Stimulated activated CD4-positive, alpha-beta T cell treated with anti-CD3 and anti-CD28 coated beads, Interleukin-15, amount 100 ng/mL, for 1 hour (primary cell): ENCODE measurements at places on chromosomes 6 and 20.

DNA sequence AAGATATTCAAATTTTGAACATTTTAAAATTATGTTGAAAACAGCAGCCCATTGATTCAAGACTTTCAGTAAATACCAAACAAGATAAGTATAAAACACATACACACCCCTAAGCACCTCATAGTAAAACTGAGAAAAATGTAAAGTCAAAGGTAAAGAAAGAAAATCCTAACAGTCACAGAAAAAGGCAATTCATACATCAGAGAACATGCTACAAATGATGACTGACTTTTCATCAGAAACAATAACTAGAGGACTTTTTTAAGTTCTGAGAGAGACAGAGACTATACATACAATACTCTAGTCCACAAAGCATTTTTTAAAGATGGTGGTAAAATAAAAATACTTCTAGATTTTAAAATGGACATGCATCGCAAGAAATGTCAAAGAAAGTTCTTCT is 111.0 kb downstream of the PFDN4 start:
- no peak for DNase-seq

GRCh38 chr6:117676577-117677218 is 1.4 kb downstream of the NUS1 start:
- DNase-seq = no peak

GRCh38 chr6:22102671-22103070 is 194.2 kb downstream of the PRL start:
- no peak for DNase-seq

- no peak for DNase-seq
These were observed 1.1 kb upstream of the FAXC start for GRCh38 chr6:99350573-99350972.

DNA sequence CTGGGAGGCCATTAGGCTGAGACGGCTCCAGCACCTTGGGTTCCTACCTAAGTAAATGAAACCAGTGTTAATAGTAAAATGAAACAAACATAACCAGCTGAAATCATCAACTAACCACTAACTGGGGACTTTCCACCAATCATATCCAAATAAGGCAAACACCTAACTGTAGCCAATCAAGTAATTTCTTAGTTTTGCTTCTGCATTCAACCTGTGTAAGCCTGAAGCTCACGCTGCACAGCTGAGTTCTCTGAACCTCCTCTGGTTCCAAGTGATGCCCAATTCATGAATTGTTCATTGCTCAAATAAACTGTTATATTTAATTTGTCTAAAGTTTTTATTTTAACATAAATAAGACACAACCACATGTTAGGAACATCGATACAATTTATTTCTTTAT is 22.5 kb downstream of the KLHL32 start:
- no peak for DNase-seq

DNA sequence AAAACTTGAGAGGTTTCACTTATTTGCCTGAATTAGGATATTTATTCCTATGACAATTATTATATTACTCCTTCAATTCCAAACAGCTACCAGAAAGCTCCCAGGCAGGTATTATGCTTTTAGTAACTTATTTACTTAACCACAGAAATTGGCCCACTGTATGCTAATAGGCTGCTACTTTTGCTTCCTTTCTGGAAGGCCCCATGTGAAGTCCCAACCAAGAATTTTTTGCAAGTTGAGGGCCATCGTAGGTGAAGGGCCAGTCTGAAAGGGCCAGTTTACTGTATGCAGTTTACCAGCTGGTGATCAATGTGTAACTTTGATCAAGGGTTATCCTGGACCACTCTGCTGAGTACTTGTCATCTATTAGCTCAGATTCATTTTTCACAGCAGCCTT is 45.0 kb downstream of the EDN1 start:
- no peak for DNase-seq

GRCh38 chr6:47967843-47968242 is 143.2 kb downstream of the PTCHD4 start:
- no peak for DNase-seq

DNA sequence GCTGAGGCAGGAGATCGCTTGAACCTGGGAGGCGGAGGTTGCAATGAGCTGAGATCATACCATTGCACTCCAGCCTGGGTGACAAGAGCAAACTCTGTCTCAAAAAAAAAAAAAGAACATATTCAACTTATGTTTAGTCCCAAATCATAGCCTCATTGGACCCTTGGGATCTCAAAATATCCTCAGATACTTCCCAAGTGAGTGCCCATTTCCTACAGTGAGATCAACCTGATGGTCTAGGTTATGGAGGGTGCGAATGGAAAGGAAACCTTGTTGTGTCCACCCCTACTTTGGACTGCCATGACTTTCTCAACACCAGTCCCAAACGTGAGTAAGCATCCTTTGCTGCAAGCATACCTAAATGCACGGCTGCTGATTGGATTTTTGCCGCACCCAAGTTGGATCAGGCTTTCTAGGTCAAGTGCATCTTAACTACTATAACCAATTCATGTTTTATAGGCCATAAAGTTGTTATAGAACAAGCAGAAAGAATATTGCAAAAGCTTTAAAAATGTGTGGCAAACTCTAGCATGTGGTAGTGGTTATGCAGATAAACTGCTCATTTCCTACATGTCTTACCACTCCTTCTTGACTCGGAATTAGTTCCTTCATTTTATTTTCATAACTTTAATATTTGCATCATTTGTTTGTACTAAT is 131.2 kb downstream of the PLEKHG1 start:
- no peak for DNase-seq

GRCh38 chr6:38646166-38646878 is 6.6 kb upstream of the BTBD9 start:
- no peak for DNase-seq

GRCh38 chr6:30564114-30564513 is 7.0 kb downstream of the PRR3 start:
- DNase-seq = no peak

DNA sequence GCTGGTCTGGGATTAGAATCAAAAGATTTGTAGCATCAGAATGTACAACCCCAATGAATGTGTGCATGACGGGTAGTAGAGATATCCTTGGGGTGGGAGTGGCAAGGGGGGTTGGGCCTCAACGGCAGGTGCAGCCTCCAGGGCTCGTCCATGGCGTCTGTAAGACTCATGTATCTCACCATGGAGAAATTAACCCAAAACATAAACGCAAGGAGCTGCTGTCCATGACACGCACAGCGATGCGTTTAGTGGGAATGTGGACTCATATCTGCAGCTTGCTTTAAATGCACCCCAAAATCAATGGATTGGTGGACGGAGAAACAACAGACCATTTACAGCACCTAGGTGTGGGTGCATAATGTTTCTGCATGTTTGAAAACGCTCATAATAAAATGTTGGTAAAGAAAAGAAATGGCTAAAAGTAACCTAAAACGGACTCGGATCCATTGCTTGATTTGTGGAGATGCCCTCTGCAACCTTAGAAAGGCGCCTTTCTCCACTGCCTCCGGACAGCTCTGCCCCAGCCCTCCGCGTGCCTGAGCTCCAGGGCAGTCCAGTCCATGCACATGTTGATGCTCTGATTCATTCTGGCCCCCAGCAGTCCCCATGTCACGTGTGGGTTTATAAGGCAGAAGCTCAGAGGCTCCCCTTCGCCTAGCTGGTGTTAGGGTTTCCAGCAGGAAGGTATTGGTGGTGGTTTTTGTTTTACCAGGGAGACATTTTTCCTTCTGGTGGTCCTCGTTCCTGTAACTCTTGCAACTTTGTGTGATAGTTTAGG is 24.5 kb downstream of the PYGB start:
- DNase-seq = no peak

GRCh38 chr6:165880686-165881085 is 217.6 kb upstream of the PDE10A start:
- no peak for DNase-seq

DNA sequence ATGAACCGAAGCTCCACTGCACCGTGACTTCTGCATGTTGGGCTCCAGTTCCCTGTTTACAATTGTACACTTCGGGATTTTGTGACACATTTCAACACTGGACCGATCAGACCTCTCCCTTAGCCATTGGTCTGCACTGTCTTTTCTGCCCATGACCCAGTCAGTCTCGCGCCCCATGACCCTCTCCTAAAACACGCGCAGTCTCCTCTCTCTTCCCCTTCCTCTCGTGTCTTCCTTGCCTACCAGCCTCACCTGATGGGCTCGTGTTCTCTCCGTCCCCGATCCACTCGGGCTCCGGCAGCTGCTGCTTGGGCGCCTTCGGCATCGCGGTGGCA is 535 bp upstream of the ABCF1 start:
- no peak for DNase-seq

GRCh38 chr6:142728910-142729481 is 216.0 kb downstream of the HIVEP2 start:
- DNase-seq = no peak

- DNase-seq = no peak
These were observed 78.8 kb upstream of the OPRM1 start for GRCh38 chr6:153960281-153960680.

- no peak for DNase-seq
These were observed 20.7 kb downstream of the FILIP1 start for GRCh38 chr6:75472885-75473284.

- DNase-seq = no peak
These were observed 270.3 kb downstream of the NKAIN2 start for GRCh38 chr6:124073820-124074587.

DNA sequence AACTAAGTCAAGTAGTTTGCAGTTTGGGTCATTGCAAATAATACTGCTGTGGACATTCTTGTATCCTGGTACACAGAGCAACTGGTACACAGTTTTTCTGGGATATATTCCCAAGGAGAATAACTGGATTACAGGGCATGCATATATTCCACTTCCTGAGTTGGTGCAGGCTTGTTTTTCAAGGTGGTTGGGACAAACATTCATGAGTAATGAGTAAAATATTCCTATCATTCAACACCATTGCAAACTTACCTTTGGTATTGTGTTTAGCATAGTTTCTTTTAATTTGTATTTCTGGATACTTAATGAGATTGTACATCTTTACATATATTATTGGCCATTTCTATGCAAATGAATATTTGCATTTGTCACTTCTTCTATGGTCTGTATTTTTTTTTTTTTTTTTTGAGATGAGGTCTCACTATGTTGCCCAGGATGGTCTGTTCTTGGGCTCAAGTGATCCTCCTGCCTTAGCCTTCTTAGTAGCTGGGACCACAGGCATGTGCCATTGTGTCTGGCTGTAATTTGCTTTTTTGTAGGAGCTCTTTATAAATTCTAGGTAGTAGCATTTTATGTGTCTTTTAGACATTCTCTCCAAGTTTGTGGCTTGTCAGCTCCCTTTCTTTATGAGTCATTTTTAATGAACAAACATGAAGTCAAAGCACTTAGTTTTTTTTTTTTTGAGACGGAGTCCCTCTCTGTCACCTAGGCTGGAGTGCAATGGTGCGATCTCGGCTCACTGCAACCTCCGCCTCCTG is 158.7 kb downstream of the SOX4 start:
- no peak for DNase-seq

DNA sequence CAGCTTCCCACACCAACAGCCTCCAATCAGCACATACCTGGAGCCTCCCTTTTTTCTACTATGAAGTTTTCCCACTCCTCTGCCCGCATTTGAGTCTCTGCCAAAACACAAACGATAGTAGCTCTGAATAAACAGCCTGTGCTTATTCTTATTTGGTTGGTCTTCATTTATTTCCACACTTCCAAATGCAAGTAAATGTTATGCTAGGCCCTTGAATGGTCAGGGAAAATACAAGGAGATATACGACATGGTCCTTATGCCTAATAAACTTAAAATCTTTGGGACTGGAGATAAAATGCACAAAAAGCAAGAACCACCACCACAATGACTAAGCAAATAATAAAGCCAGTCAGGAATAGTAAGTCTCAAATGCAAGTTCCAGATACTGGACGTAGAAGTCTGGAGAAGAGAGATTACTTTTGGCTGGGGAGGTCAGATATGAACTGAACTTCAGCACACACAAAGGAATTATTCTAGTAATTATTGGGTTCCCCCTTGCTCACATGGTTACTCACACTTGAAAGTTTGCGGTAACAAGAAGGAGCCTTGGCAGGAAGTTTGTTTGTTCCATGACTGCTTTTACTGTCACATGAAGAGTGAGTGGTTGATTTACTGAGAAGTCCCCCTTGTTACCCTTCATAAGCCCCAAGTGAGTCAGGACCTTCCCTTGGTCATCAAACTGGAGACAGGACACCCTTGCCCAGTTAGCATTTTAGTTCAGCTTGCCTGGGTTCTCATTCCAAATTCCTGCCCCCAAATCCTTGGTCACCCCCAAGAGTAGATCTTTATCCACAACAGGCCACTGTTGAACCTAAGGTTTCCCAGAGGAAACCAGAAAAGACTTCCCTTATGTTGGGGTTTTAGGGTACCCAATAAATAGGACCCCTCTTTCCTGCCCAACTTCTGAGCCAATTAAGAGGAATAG is 511.2 kb upstream of the JARID2 start:
- DNase-seq = no peak

DNA sequence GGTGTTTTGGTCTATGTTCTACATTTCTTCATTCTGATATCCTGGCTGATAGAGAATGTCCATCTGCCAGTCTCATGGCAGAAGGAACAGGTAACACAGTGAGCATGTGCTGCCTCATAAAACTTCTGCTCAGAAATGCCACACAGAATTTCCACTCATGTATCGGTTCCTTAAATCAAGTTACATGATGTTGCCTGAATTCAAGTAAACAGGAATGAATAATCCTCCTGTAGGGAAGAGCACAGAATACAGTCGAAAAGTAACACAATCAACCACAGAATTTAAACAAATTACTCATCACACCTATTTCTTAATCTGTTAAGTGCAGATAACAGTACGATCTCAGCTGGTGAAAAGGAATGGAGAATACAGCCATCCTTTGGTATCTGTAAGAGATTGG is 74.7 kb downstream of the FAM217A start:
- DNase-seq = no peak

DNA sequence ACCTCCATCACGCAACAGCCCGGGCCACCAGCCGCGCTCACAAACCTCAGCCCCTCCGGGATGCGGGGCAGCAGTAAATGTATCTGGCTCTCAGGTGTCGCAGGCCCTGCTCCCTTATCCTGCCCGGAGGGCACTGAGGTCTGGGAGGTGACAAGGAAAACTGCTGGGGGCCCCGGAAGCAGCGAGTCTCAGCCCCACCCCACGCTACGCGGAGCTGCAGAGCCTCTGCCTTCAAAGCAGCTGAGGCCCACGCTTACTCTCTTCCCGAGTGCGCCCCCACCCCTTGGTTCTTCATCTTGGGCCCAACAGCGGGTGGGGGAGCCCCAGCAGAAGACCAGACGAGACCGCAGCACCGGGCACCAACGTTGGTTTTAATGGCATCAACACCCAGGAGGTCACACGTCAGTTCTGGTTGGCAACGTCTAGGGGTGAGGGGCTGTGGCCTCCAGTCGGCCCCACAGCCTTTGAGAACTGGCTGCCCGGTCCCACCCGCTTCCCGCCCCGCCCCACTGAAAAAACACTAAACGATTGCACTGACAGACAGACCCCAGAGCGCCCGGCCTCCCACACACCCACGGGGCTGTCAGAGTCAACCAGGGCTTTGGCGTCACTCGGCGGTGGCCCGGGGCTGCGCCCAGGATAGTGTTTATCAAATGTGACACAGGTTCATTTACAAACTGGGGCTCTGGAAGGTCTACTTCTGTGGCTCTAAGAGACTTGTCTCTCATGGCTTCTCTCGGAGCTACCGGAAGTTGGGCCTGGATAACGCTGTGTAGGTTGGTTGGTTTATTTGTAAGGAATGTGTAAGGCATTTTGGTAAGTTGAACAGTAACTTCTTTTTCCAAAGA is 43.7 kb downstream of the DSTN start:
- DNase-seq = no peak
